ENCODE measurements at places on chromosomes 6 and 20.

DNA sequence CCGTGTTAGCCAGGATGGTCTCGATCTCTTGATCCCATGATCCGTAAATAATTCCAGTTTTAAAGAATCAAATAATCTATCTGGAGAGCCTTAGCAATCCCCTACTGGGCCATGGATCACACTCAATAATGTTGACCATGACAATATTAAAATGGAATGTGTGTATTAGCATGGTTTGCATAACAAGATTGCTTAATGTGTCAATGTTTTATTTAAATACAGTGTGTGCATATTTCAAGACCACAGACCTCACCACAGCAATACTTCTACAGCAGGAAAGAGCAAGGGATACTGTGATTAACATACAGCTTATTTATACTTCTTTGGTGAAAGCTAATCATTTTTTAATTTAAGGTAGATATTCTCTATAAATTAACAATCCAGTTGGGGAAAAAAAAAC is 470.4 kb downstream of the TFAP2B start:
- no peak for DNase-seq

DNA sequence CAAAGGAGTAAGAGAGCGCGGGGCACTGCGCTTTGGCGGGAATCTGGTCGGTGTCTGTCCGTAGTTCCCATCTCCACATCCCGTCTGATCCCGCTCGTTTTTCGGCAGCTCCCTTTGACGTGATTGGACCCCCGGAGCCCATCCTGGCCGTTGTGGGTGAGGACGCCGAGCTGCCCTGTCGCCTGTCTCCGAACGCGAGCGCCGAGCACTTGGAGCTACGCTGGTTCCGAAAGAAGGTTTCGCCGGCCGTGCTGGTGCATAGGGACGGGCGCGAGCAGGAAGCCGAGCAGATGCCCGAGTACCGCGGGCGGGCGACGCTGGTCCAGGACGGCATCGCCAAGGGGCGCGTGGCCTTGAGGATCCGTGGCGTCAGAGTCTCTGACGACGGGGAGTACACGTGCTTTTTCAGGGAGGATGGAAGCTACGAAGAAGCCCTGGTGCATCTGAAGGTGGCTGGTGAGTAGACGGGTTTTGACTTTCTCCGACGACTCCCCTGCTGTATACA is 1.4 kb downstream of the BTN1A1 start:
- no peak for DNase-seq

DNA sequence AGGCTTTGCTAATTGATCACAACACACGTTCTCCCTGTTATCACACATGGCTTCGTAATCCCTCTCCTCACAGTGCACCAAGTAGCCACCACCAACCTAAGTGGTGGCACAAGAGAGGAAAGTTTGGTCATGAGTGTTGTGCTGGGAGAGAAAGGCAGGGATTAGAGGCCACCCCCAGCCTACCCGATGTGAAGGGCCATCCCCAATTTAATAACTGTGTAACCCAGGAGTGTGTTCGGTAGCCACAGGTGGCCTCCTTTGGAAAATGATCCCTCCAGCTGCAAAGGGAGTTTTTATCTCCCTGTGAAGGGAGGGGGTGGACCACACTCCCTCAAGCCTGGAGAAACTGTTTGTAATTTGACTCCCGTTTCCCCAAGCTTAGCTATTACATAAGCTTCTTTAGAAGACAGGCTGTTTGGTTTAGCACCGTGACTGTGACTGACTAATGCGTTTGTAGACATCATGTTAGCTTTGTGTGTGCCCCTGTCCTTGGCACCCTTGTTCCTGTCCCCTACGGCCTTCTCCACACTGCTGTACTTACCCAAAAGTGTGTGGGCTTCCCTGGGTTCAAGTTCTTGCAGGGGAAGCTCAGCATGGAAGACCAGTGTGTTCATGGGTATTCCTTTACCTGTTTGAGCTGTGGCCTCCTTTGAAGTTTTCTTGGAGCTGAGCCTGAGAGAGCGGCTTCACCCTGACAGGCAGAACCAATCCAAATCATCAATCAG is 20.6 kb downstream of the PPP1R16B start:
- no peak for DNase-seq

DNA sequence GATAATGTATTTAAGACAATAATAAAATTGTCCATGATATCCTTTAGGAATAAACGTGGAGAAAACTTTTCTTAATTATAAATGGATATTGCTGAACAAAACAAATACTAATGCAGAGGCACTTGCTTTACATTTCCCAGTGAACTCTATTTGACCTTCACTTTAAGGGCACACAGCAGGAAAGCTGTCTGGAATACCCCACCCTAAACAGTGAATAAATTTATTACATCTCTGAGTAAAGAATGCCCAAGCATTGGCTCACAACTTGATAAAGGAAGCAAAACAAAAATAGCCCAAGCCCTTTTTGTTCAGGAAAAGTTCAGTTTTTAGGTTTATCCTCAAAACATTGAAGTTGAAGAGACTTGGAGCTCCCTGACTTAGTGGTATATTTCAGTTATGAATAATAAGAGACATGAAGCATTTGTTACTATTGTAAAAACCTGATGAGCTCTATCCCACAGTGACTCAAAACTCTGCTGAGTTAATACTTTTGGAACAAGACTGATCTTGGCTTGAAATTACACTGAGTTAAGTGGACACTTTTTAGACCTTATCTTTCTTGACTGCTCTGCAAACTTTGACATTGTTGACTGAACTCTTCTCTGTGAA is 353.9 kb downstream of the BCKDHB start:
- DNase-seq, result no peak

- DNase-seq, result no peak
Observed at GRCh38 chr6:108841377-108841855, 6.8 kb upstream of the ARMC2 start.

DNA sequence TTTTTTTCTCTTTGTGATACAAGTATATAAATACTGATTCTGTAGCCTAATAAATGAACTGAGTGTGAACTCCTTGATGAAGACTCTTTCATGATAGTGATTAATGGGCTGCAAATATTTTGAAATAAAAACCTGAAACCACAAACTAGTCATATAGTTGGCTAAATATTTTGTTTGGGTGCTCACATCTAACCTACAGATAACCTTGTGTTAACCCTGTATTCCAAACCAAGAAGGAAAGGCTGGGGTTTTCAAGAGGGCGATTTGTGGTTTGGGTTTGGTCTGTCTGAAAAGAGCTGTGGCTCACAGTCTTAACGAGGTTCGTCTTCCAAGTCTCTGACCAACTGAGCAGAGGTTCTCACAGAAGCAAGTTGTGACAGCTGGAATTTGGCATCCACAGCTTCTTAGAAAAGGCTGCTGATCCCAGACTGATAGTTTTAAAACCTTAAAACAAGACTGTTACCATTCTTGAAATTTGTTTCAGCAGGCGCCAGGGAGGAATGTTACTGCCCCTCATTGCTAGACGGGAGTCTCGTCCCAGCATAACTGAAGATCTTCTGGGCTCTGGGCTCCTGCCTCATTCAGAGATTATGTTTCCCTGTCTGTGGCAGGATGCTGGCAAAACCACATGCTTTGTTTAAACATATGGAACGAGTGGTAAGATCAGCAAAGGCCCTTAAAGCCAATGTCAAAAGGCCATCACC is 736.4 kb upstream of the MARCKS start:
- no peak for DNase-seq

- no peak for DNase-seq
Observed at GRCh38 chr6:39083231-39083634, 31.8 kb downstream of the SAYSD1 start.

DNA sequence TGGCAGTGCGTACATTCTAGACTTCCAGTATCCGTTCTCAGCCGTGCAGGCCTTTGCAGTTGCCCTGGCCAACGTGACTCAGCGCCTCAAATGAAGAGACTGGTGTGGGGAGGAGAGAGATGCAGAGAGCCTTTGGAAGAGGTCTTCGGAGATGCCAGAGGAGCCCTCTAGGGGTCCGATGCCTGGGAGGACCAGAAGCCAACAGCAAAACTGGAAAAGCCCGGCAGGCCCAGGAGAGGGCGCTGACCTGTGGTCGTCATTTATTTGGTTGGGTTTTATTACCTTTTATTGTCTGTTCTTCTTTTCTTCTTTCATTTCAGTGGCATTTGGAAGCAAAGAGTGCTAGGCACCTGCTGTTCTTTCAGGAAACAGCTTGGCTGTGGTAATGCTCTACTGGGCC is 53.3 kb upstream of the TMEM181 start:
- no peak for DNase-seq

GRCh38 chr6:55208478-55209458 is 34.5 kb downstream of the HCRTR2 start:
- DNase-seq, result no peak

- DNase-seq, result no peak
Observed at GRCh38 chr20:63264000-63264399, 8.6 kb upstream of the ARFGAP1 start.

- DNase-seq, result no peak
Observed at GRCh38 chr6:45426251-45426650, 48.5 kb upstream of the SUPT3H start.

- DNase-seq, result no peak
Observed at GRCh38 chr6:77034161-77034560, 429.1 kb downstream of the HTR1B start.

- no peak for DNase-seq
Observed at GRCh38 chr20:47733892-47734291, 51.4 kb downstream of the SULF2 start.

- no peak for DNase-seq
Observed at GRCh38 chr6:35067234-35067633, 73.9 kb downstream of the TCP11 start.

GRCh38 chr6:25866011-25866410 is 8.0 kb downstream of the SLC17A3 start:
- no peak for DNase-seq

DNA sequence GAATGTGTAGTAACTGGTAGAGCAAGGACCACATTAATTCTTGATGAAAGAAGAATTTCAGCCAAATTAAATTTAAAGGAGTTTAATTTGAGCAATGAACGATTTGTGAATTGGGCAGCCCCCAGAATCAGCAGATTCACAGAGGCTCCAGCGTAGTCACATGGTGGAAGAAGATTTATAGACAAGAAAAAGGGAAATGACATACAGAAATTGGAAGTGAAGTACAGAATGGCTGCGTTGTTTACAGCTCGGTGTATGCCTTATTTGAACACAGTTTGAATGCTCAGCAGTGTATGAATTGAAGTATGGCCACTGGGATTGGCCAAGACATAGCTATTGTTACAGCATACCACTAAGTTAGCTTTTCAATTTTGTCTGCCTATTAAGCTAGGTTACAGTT is 173.6 kb upstream of the ARG1 start:
- no peak for DNase-seq

DNA sequence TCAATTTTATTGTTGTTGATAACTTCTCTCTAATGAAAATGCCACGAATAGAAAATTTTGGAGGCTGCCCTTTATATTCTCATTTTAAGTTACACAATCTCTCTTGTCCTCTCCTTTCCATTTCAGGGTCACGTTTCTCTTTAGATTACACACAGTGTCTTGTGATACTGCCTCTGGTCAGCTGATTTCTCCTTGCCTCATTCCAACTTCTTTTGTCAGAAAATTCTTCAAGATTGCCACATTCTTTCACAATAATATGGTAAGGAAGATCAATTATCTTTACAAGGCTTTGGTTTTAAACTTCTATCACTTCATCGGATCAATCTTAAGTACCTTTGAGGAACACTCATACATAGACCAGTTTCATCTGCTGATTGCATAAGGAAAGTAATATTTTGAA is 370.3 kb downstream of the RFPL4B start:
- no peak for DNase-seq

DNA sequence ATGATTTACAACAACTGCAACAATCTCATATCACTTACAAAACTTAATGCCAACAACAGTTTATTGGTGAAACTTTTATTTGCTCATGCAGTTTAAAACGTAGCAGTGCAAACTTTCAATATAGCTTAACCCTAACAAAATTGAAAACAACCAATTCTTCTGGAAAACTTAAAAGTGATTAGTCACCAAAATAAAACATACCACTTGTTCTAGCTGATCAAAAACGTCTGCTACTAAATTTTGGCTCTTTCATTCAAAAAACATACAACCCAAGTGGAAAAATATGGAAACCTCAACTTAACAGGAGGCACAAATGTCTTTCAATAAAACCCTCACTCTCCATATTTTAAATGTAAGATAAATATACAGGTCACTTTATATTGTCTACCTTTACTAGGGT is 39.6 kb downstream of the COL12A1 start:
- DNase-seq, result no peak

DNA sequence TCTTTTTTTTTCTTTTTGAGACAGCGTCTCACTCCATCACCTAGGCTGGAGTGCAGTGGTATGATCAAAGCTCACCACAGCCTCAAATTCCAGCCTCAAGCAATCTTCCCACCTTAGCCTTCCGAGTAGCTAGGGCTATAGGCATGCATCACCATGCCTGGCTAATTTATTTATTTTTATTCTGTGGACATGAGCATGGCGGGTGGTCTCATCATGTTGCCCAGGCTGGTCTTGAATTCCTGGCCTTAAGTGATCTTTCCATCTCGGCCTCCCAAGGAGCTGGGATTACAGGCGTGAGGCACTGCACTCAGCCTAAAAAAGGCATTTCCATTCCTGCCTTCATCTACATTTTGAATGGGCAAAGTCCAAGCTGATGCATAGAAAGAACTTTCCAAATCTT is 56.2 kb upstream of the BEND3 start:
- DNase-seq, result no peak

GRCh38 chr6:62819640-62820039 is 391.6 kb upstream of the FKBP1C start:
- no peak for DNase-seq

GRCh38 chr6:28922821-28923317 is 916 bp downstream of the TRIM27 start:
- no peak for DNase-seq

DNA sequence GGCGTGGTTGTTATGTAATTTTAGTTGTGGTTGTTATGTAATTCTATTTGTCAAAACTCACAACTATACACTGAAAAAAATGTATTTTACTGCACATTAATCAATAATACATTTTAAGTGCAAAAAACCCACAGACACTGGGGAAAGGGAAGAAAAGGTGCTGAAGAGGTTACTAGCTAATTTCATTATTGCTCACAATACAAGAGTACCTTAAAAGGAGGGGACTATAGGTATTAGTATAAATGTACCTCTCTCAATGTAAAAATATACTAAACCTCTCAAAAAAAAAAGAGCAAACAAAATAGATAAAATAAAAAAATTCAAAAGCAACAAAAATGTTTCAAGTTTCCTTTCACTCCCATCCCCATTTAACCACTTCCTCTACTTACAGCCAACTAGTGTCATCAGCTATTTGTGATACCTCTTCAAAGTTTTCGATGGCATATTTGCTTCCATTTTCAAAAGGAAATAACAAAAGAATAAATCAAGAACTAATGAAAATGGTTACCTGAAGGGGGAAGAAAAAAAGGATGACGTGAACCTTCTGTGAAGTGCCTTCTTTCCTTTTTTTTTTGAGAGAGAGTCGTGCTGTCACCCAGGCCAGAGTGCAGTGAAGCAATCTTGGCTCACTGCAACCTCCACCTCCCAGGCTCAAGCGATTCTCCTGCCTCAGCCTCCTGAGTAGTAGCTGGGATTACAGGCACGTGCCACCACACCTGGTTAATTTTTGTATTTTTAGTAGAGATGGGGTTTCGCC is 30.2 kb downstream of the RANBP9 start:
- no peak for DNase-seq
